NCI-H510A (cell line): ENCODE measurements at places on chromosomes 7 and 10.

GRCh38 chr7:31311552-31311951 lies 29.0 kb downstream of the NEUROD6 start:
- no peak for DNase-seq

- no peak for DNase-seq
Observed at GRCh38 chr7:20218279-20218678, 1.1 kb upstream of the MACC1 start.

GRCh38 chr10:126468876-126469643 lies 80.8 kb upstream of the ADAM12 start:
- DNase-seq = no peak

- DNase-seq = no peak
Observed at GRCh38 chr10:13745271-13745670, 158.5 kb downstream of the PRPF18 start.

DNA sequence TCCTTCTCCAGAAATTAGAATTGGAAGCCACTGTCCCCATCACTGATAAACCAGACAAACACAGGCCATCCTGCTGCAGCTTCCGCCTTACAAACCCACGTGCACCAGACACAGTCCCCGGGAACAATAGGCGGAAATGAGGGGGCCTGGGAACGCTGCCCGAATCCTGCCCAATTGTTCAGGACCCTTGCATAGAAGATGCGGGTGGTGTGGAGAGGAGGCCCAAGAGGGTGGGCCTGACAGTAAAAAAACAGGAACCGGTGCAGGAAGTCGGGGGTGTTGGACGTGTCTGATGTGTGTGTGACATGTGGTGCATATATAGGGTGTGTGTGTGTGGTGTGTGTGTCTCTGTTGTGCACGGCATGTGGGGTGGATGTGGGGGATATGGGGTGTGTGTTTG lies 26.5 kb upstream of the CHST15 start:
- no peak for DNase-seq

DNA sequence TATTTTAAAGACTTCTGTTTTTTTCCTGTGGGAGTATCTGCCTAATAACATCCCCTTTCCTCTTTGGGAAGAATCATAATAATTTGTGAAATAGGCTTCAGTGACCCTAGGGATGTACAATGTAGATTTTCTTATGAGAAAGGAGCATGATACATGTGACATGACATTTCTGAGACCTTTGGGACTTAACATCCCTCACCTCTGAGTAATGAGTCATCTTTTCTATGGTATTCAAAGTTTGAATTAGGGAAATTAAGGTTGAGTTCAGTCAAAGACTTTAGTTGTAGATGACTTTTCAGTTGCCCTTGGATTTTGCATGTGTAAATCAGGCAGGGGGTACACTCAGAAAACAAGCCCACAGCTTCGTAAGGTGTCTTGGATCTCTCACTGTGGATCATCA lies 14.3 kb downstream of the GRK5 start:
- DNase-seq = no peak

GRCh38 chr7:96452146-96452545 lies 130.2 kb upstream of the SLC25A13 start:
- no peak for DNase-seq

DNA sequence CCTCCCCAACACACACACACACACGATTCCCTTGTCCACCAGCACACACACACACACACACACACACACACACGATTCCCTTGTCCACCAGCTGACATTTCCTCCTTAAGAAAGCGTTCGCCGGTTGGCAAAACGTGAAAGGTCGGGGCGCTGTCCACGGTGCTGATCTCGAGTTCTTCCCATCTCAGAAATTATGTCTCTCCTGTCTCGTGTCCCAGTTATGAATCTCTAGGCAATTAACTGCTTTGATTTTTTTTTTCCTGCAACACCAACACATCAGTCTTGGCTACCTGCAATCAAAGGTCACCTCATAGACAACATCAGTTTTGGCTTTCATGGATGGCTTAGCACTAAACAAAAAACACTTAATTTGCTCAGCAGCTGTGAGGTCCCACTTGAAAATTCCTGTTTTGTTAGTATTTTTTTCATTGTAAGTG lies 1.9 kb downstream of the INA start:
- DNase-seq = no peak

- no peak for DNase-seq
Observed at GRCh38 chr10:119161680-119162451, 3.6 kb downstream of the SFXN4 start.

DNA sequence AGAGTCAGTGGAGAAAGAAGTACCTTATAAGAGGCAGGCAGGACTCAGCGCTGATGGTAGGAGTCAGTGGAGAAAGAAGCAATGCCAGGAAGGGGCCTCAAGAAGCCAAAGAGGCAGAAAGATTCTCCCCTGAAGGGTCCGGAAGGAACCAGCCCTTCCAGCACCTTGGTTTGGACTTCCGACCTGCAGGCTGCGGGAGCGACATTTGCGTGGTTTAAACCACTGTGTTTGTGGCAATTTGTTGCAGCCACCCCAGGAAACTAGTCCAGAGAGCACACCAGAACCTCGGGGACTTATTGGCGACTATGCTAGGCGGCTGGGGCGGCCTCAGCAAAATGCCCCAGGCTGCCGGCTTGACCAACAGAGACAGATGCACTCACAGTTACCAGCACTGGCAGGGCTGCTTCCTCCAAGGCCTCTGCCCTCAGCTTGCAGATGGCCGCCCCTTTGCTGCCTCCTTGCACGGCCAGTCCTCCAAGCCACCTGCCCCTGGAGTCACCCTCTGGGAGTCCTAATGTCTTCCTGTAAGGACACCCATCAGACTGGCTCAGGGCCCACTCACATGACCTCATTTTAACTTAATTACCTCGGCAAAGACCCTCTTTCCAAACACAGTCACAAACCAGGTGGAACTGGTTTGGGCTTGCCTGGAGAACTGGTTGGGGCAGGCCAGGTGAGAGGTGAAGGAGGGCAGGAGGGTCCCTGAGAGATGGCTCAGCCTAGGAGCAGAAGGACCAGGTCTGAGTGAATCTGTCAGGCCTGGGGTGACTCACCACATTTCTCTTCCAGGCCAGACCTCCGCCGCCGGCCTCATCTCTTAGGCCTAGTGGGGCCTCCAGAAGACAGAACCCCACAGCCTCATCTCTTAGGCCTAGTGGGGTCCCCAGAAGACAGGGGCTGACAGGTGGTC lies 26.1 kb downstream of the CALML3 start:
- DNase-seq = peak; percentile 20

DNA sequence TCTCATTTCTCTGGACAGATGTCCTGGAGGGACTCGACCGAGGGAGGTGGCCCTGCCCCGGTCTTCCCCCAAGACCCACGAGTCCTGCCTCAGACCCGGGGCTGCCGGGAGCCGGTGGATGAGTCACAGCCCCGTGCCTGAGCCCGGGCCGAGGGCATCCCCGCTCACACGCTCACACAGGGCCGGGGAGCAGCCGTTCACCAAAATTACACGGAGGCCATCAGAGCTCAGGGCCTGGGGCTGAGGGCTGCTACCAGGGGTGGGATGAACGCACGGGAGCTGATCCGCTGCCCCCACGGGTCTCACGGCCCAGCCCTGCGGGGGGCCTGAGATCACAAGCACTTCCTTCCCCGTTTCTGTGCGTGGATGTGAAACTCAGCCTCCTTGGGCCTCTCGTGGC lies 17.5 kb downstream of the FAM20C start:
- no peak for DNase-seq

DNA sequence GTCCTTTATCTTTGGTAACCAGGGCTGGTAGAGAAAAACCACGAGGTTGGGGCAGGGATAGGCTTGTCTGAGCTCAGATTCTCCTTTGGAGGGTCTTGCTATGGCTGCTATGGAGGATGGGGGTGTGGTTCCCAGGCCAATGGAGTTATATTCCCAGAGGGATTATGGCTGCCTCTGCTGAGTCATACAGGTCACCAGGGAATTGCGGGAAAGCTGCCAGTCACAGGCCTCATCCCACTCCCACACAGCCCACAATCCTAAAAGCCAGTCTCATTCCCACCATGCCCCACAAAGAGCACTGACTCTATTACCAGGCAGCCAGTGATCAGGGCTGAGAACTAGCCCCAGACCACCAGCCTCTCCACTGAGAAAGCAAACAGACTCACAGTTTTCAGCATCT lies 316.6 kb upstream of the TMEM229A start:
- no peak for DNase-seq

- no peak for DNase-seq
Observed at GRCh38 chr10:125782054-125782453, 6.4 kb upstream of the MMP21 start.

DNA sequence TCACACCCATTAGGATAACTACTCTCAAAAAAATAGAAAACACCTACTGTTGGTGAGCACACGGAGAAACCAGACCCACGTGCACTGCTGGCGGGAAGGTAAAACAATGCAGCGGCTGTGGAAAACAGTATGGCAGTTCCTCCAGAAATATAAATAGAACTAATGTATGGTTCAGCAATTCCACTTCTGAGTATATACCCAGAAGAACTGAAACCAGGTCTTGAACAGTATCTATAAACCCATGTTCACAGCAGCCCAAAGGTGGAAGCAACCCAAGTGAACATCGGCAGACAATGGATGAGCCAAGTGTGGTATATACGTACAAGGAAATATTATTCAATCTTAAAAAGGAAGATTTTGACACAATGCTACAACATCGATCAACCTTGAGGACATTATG lies 164.7 kb downstream of the ZMYND11 start:
- DNase-seq = no peak

GRCh38 chr10:16913266-16913665 lies 96.0 kb upstream of the RSU1 start:
- DNase-seq = no peak

GRCh38 chr10:101827919-101828600 lies 9.8 kb upstream of the OGA start:
- DNase-seq = no peak

GRCh38 chr10:47457528-47457820 lies 26.4 kb downstream of the ANXA8 start:
- DNase-seq = no peak

DNA sequence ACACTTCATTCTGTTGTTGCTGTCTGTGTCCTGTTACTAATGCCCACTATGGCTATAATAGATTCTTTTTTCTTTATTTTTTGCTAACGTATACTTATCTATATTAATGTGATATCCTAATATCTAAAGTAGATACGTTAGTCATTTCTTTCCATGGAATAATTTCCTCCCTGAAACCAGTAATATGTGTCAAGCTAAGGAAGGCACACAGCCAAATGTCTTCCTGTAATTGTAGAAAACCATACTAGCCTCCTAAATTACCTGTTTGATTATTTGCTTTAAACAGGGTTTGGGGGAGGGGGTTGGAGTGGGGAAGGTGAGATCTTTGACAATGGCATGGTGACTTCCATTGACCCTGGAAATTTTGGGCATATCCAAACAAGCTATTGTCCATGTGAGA lies 56.4 kb downstream of the THNSL1 start:
- no peak for DNase-seq

- no peak for DNase-seq
Observed at GRCh38 chr7:10930551-10930950, 43.1 kb upstream of the PHF14 start.

DNA sequence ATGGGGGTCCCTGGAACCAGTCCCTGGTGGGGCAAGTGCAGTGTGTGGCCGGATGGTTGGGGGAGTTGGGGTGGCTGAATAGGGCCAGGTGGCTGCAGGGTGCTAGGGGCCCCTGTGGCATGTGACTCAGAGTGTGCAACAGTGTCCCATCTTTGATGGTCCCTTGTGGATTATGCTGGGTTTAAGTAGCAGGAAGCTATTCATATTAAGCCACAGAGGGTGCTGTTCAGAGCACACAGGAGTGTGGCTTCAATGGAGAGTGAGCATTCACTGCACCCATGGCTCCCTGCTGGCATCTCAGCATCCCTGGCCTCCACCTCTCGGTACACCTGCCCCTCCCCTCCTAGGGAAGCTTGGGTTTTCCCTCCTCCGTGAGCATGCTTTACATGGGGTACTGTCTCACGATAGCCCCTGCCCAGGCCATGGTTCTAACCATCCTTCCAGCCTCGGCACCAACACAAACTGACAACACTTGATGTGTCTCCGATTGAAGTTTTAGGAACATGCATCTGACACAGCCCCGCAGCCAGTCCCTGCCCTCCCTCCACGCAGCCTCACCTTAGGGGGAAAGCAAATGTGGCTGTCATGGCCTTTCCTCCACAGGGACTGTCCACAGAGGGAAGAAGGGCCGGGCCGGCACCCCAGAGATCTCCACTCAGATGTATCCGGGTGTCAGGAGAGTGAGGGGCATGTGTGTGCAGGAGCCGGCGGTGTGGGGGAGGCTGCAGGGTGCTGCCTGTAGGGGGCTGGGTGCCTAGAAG lies 30.4 kb upstream of the PPIF start:
- no peak for DNase-seq

DNA sequence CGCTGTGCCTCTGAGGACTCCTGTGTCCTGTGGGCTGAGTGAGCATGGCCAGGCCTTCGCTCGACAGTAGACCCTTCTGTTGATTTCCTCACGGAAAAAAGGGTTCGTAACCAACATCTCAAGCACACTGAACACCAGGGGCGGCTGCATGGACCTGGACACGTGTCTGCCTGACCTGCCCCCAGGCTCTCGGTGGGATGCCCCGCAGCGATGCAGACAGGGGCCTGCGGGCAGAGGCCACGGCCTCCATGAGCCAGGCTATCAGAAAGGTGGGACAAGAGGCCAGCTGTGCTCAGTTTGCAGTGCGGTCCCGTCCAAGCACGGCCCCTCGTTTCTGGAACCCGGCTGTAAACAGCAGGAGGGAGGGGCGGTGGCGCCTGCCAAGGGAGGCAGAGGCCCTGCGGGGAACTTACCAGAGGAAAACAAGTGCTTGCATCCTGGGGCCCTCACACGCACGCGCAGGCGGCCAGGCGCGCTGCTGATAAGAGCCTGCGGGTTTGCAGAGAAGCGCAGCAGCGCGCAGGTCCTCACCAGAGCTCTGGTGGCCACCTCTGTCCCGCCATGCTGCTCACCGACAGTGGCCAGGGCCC lies 10.6 kb downstream of the GPR146 start:
- DNase-seq = peak; percentile 41

- no peak for DNase-seq
Observed at GRCh38 chr10:31596765-31597164, 277.7 kb downstream of the ZEB1 start.

DNA sequence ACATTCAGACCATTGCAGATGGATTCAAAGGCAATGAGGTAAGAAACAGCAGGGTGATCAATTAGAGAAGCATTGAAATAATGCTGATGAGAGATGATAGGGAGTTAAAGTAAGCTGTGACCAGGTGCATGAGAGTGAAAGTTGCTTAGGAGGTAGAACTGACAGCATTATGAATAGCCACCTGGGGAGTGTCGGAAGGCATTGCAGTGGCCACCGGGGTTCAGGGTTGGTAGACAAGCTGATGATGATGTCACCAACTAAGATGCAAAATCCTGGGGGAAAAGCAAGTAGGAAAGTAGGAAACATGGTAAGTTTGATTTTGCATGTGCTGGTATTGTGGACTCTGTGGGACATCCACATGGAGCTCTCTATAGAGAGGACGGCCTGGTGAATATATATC lies 211.9 kb upstream of the ETV1 start:
- no peak for DNase-seq

DNA sequence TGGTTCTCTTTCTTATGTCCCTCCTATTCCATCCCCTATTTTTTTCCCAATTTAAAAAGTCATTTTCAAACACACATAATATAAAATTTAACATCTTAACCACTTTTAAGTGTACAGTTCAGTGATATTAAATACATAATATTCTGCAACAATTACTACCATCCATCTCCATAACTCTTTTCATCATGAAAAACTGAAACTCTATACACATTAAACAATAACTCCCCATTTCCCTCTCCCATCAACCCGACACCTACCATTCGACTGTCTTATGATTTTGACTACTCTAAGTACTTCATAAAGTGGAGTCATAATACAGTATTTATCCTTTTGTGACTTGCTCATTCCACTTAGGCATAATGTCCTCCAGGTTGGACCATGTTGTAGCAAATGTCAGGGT lies 2.6 kb downstream of the KIF11 start:
- DNase-seq = no peak

GRCh38 chr7:90445633-90446032 lies 23.8 kb upstream of the PTTG1IP2 start:
- DNase-seq = no peak
